ENCODE measurements at places on chromosomes 16 and 17.
A peak's percentile ranks its signal among the peaks of the same experiment; 100 is the strongest.

GRCh38 chr17:10894220-10894619, 56.3 kb upstream of the PIRT start:
- no peak for DNase-seq

DNA sequence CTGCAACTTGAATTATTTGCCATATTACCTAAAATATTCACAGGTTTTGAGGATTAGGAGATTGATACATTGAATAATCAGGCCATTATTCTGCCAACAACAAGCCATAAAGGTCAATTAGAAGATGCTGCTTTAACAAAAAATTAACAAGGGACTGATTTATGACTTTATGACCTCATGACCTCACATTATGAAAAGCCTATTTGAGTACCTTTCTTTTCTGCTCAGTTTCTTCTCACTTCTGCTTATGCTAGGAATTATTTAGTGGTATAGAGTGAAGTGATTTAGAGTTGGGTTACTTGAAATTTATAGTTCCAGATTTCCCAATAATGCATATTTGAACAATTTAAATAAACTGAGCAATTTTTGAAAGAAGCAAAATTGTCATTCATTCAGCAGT, 121.6 kb downstream of the CHD9 start:
- DNase-seq = no peak

- DNase-seq = peak; percentile 82
These were observed 9.6 kb downstream of the IL32 start for GRCh38 chr16:3074860-3075522.

GRCh38 chr17:30300818-30301217, 9.1 kb upstream of the BLMH start:
- no peak for DNase-seq

- DNase-seq = no peak
These were observed 93.7 kb downstream of the TANGO6 start for GRCh38 chr16:68936736-68937631.

DNA sequence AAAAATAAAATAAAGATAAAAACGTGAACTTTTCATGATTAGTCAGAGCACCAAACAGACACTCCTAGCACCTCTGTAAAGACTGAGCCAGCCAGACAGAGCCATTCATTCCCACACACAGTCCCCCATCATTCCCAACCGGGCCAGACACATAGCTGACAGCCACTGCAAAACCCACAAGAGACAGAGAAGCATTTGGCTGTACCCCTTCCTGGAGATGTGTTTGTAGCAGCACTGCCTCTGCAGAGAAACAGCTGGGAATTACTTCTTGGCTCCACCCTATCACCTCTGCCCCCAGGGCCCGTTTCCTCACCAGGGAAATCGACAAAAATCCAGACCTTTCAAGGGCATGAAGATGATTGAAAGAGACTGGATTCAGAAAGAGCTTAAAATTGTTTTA, 46.4 kb downstream of the MYH11 start:
- DNase-seq = no peak

- DNase-seq = no peak
These were observed 3.3 kb upstream of the ZFHX3 start for GRCh38 chr16:73051226-73051625.

DNA sequence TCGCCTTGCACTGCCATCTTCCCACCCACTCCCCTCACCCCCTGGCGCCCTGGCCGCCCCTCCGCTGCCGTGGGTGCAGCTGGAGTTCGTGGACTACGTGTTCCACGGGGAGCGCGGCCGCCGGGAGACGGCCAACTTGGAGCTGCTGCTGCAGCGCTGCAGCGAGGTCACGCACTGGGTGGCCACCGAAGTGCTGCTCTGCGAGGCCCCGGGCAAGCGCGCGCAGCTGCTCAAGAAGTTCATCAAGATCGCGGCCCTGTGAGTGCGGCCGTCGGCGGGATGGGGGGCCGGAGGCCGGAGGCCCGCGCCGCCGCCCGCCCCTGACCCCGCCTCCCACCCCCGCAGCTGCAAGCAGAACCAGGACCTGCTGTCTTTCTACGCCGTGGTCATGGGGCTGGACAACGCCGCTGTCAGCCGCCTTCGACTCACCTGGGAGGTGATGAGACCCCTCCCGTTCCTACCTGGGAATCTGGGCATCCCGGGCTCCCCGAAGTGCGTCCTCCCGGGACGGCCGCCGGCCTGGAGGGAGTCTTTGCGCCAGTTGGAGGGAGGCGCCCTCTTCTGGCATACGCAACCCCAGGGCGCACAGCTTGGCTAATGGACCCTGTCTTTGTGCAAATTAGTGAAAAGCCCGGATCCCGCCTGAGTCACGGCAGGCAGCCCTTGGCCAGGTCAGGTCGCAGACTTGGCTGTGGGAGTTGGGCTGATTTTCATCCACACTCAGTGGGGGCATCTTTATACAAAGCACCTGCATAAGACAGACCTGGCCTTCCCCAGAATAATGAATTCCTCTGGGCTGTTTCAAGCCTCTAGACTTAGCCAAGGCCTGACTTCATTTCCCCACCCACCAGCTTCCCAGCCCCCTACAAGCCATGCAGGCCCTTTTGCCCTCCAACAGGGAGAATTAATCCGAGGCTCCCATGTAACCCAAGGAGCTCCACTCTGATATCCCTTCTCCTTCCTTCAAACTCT, 14.3 kb downstream of the RAPGEFL1 start:
- peak; percentile 73 for DNase-seq

GRCh38 chr16:57008440-57008839, 19.1 kb downstream of the NLRC5 start:
- DNase-seq = no peak

GRCh38 chr17:61260071-61260797, 139.4 kb upstream of the TBX2 start:
- no peak for DNase-seq

- DNase-seq = no peak
These were observed 10.5 kb upstream of the MYO18A start for GRCh38 chr17:29190592-29191207.

GRCh38 chr17:61306003-61306402, 93.6 kb upstream of the TBX2 start:
- DNase-seq = no peak

- DNase-seq = no peak
These were observed 14.9 kb downstream of the CHMP1A start for GRCh38 chr16:89642574-89642973.

GRCh38 chr16:30998852-30999761, 11.3 kb downstream of the STX1B start:
- DNase-seq = no peak

DNA sequence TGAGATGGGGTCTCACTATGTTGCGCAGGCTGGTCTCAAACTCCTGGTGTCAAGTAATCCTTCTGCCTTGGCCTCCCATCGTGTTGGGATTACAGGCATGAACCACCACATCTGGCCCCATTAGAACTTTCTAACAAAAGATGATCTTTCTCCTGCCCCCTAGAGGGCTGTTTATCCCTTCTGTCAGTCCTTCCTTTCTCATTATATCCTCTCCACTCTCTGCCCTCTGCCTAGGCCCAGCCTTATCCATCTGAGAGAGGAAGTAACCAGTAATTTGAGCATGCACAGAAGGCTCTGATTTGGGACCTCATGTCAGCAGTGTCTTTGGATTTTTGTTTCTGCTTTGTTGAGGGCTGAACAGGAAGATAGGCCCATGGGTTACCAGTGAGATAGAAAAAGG, 4.4 kb upstream of the DHX40 start:
- peak; percentile 38 for DNase-seq

DNA sequence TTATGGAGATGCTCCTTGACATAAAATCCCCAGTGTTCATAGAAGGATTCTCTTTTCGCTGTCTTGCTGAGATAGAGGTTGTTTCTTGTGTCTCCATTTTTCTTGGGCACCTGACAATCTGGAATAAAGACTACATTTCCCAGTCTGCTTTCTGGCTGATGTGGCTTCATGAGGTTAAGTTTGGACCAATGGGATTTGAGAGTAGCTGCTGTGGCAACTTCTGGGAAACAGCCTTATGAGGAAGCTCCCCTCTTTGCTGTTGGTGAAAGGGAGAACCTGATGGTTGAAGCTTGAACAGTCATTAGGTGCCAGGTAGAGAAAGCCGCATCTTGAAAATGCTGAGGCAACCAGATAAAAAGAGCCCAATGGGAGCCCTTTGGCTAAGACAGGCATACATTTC, 24.4 kb downstream of the HS3ST4 start:
- peak; percentile 1 for DNase-seq

DNA sequence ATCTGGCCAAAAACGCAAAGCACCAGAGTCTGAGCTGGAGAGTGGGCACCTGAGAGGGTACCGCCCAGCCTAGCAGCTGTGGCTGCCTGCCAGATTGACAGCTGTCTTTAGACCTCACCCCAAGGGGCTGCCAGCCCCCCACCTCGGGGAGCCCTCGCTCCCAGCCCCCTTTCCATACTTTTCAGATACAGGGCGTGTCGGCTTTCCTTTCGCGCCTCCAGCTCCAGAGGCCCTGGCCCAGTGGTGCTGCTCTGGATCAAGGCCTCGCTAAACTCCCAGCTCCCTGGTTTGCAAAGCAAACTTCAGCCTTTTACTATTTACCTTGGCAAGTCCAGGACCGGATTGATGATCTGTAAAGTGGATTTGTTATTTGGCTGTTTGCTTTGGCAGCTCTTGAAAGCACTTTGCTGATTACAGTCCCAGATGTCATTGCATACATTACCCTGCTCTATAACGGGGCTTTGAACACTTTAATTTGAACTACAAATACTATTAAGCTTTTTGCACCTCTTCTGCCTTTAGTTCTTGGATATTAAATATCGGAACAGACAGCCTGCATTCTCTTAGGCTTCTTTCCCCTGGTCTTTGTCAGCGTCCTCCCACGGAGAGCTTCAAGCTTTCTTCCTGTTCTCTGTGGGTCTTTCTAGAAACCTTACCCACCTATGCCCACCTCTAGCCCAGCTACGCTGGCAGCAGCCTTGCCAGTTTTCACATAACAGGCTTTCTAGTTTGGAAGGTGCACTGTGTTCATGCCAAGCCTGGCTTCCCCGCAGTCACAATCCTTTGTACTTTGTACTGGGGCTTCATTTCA, 63.6 kb upstream of the TBX2 start:
- DNase-seq = no peak

DNA sequence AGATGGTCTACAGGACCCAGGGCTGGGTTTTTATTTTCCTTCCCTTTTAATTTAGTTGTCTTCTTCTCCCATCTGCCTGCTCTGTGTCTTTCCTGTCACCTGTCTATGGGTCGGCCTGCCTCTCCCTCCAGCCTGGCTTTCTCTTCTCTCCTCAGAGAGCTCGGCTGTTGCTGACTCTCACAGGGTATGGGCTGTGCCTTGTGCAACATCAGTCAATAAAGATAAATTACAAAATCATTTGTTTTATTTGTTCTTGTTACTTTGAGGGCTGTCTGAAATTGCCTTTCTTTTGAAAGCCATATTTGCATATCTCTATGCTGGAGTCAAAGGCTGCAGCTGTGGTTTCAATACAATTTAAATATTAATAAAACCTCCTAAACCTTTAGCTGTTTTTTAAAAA, 15.6 kb downstream of the RND2 start:
- DNase-seq = no peak

DNA sequence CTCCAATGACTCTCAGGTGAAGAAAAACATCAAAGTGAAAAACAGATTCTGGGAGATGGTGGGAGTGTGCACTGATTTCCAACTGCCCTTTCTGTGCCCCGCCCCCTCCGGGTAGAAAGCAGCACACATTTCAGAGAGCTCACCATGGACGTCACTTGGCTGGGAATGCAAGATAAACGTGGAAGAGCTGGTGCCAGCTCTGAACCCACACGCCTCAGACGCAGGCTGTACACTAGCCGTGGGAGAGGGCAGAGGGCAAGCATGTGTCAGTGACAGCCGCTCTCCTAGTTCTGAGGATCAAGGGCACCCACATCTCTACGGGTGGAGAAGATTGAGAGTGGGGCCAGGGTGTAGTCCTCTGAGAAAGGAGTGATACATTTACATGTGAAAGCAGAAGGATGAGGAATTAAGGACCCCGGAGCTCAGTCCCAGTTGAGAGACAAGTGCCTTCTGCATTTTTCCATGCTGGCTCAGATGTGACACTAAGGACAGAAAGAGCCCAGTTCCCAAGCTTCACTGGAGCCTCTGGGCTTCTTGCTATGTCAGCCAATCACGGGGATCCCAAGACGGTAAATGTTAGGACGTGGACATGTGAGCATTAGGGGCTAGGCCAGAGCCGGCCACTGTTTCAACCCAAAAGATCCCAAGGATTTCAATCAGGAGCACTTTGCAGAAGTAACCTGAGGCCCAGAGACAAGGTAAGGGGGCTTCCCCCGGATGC, 101.3 kb downstream of the ZFHX3 start:
- DNase-seq = no peak

Measured in common myeloid progenitor, CD34-positive (primary cell).